Stimulated activated CD4-positive, alpha-beta T cell treated with anti-CD3 and anti-CD28 coated beads, Interleukin-1b, Interleukin-23, amount 100 ng/mL, for 24 hours (primary cell): ENCODE measurements at places on chromosomes 4 and X.

DNA sequence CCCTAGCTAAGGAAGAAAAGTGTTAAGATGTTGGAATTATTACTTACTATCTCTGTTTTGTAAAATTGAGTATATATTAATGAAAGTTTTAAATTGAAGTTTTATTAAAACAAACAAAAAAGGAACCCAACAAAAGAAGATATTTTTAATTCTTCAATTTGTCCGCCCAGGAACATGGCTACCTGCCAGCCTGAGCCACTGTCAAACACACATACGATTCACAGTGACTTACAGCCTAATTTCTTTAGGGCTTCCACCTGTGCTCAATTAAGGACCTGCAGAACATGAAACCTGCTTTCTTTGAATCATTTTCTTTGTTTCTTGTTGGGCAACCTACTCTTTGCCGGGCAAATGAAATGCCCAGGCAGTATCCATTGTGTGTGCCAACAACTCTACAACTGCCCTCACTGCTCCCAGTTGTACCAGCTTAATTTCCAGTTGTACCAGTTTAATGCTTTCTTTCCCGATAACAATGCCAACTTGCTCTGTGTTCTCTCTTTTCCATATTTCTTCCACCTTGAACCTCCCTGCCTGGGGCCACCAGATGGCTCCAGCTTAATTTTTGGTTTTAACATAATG lies 181.7 kb downstream of the GBA3 start:
- DNase-seq: no peak

DNA sequence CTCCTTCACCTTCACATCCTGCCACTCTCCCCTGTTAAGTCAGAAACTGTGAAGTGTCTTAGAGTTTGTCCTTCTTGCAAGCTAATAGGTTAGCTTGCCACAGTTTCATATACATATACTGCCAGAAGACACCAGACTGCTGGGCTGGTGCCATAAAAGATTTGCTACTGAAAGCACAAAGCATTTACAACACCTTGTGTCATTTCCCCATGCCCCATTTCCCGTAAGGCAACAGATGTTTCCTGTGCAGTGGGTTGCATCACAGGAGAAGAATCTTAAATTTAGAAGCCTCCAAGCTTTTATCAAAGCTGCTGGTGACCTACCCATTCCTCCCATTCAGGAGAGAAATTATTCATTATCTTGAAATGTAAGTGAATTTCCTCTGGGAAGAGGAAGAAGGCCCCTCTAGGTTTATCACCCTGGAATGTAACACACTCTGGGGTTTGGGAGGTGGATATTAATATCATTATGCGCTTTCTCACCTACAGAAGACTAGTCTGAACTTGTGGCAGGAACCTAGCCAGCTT lies 34.5 kb upstream of the RAB33B start:
- DNase-seq: no peak

- no peak for DNase-seq
Measured at GRCh38 chr4:139526928-139527327, 29.1 kb downstream of the SETD7 start.

DNA sequence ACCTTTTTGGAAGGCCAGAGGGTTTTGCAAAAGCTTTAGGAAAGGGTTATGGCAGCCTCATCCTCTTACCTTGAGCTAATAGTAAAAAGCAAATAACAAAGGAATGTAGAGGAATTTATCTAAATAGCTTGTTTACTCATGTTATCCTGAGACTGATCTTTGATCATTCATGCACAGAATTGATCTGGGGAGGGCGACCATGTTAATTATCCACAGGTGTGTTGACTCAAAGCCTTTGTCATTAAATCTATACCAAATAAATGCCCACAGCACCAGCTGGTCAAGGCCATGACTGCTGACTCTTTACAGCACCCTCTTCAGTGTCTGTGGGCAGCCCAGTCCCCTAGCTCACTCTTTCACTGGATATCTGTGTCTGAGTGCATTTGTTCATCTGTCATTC lies 22.8 kb upstream of the DCLK2 start:
- no peak for DNase-seq

DNA sequence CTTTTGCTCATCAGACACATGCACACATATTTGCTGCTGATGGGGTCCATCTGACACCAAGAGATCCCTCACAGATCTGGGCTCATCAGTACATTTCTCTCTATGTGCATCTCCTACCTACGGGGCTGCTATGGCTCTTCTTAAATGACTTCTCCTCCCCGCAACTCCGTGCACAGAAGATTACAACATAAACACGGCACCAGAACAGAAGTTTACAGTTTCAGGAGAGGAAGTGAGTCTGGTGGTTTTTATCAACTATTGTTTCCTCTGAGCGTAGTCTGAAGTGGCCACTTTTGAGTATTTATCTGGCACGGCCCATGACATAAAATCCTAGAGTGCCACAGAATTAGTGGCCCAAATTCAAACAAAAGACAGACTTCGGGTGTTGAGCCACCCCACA lies 263.8 kb downstream of the PRDM5 start:
- DNase-seq: no peak

GRCh38 chr4:104976262-104976661 lies 170.4 kb upstream of the TET2 start:
- no peak for DNase-seq

GRCh38 chr4:181685461-181685860 lies 557.7 kb upstream of the TENM3 start:
- DNase-seq: no peak

DNA sequence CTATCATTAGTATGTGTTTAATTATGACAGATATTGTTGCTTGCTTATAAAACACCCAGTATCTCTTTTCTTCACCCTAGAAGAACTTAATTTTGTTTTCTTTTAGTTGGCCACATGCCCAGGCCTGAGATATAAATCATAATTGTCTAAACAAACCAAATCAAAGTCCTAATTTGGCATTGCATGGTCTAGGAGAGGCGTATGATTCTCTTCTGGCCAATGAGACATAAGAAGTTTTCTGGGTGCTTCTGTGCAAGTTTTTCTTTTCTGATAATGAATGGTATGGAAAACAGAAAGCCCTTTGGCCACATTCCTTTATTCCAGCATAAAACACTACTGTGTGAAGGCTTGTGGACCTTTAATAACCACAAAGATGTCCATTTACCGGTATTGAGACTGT lies 192.9 kb upstream of the CTSO start:
- DNase-seq: no peak

DNA sequence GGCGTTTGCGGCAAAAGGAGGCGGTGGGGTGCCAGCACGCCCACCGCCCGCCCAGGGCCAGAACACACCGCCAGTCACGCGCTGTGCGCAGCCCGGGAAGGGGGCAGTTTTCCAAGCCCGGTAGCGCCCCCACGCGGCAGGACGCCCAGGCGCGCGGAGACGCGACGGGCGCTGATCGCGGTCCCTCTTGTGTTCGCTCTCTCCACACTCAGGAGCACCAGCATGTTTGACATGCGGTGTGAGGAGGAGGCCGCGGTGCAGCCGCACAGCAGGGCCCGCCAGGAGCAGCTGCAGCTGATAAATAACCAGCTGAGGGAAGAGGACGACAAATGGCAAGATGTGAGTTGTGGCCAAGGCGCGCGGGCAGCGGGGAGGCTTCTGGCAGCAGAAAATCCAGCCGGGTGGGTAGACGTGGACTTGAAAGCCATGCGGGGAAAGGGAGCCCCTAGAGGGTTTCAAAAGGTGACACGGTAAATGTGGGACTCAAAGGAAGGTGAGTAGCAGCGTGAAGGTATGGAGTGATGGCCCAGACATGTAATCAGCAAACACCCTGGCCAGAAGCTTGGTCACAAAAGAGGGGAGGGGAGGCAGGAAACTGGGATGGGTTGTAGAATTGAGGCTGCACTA lies 104.1 kb downstream of the PHOX2B start:
- DNase-seq: no peak
